ENCODE measurements at places on chromosomes 13 and 19. TPM values are rescaled to one million over a fixed set of nuclear protein-coding genes. Genes with fewer than 3 reads are reported as not detected.

DNA sequence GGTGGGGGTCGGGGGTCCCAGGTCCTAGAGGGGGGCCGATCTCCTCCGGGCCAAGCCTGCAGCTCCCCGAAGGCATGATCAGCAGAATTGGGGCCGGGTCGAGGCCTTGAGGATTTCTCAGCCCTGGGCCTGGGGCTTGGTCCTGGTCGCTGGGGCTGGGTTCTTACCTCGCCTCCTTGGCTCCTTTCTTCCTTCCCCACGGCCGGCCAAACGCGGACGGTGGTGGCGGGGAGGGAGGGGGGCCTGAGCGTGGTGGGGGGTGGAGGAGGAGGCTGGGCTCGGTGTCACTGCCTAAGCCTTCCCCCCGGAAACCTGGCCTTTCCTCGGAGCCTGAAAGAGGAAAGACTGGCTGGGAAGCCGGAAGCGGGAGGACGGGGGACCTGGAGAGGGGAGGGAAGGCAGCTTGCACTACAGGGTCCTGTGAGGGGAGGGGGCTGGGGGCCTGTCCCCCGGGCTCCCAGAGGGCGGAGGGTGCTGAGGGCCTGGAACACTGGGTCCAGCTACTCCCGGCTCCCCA is at the start of gene ZNF579:
Gene ZNF579, minus strand, starts transcription at position 221 of the 517 bp plus-strand sequence. CDS start 1,209 bp downstream, outside the sequence.
- peak within 1 kb of the TSS; percentile 93 for H3K4me3 ChIP-seq
- H3K4me1 ChIP-seq = peaks cover 3% of the 10 kb centered on the region
- H3K27ac ChIP-seq = peak within 1 kb of the TSS; percentile 97
- H3K36me3 ChIP-seq = peaks cover 5% of the 10 kb centered on the region
- peak; percentile 89 for DNase-seq

DNA sequence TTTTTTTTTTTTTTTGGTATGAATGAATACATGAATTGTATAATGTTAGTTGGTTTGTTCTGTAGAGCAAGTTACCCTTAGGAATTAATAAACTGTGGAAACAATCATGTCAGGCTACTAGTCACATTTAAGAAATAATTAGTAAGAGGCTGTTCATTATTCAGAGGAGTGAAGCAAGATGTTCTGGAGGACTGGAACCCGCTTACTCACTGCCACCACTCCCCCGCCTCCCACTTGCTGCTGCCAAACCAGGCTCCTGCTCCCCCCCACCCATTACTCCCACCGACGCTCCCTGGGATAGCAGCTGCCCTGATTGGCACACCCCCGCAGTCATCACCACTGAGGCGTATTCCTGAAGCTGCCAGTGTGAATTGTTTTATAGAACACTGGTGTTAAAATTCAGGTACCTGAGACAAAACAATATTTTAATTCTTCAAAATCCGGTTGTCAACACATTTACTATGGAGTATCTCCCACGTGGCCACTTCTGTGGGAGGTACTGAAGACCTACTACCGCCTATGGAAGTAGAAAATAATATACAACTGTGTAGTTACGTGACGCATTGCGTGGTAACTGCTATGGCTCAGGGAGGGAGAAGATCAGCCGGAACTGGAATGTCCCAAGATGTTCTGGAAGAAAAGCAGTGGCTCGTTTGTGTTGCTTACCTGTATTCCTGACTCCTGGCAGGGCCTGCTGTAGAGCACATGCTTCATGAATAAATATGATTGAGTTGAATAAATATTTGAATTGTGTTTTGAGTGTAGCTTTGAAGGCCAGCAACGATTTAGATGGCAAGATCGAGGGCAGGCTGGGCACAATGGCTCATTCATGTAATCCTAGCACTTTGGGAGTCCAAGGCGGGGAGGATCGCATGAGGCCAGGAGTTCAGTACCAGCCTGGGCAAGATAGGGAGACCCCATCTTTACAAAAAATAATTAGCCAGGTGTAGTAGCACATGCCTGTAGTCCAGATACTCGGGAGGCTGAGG is 1.7 kb downstream of the DPY19L3 start:
- no peaks in the 10 kb centered on the region for H3K27me3 ChIP-seq
- peak overlapping the region; percentile 99 for H3K27ac ChIP-seq
- DNase-seq = peak; percentile 63
- H3K4me3 ChIP-seq = no peak overlapping the region
- H3K4me1 ChIP-seq = peaks cover 18% of the 10 kb centered on the region

The CBY2 gene
- total RNA-seq = not detected

GRCh38 chr19:51821921-51822320 is 27.0 kb downstream of the FPR3 start:
- no peak for DNase-seq
- H3K27me3 ChIP-seq = no peaks in the 10 kb centered on the region
- no peak overlapping the region for H3K27ac ChIP-seq
- no peak overlapping the region for H3K4me3 ChIP-seq
- no peaks in the 10 kb centered on the region for H3K36me3 ChIP-seq
- no peaks in the 10 kb centered on the region for H3K4me1 ChIP-seq

- H3K36me3 ChIP-seq = no peaks in the 10 kb centered on the region
- H3K4me1 ChIP-seq = no peaks in the 10 kb centered on the region
- H3K4me3 ChIP-seq = no peak overlapping the region
- DNase-seq = no peak
- no peaks in the 10 kb centered on the region for H3K27me3 ChIP-seq
Measured at GRCh38 chr13:62280590-62280989, 864.9 kb upstream of the PCDH20 start.

DNA sequence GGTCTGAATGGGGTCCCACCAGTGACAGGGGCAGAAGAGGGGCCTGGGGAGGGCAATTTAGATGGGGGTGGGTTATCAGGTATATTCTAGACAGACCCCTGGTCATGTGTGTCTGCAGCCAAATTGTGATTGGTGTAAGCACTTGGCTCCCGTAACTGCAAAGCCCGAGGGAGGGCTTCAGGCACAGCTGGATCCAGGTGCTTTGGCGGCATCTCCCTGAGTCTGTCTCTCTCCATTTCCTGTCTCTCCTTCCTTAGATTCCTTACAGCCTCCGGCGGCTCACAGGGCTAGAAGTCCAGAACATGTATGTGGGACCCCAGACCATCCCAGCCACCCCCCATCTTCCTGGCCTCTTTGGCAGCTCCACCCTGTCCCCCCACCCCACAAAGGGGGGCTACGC is 31.4 kb downstream of the DHX34 start:
- no peak overlapping the region for H3K4me3 ChIP-seq
- H3K27ac ChIP-seq = no peak overlapping the region
- peaks cover 52% of the 10 kb centered on the region for H3K36me3 ChIP-seq
- H3K4me1 ChIP-seq = peaks cover 8% of the 10 kb centered on the region
- no peaks in the 10 kb centered on the region for H3K27me3 ChIP-seq

GRCh38 chr13:111049791-111050538 is 65.1 kb upstream of the ARHGEF7 start:
- H3K27ac ChIP-seq = no peak overlapping the region
- peaks cover 11% of the 10 kb centered on the region for H3K4me1 ChIP-seq
- no peaks in the 10 kb centered on the region for H3K27me3 ChIP-seq
- H3K4me3 ChIP-seq = no peak overlapping the region
- DNase-seq = peak; percentile 41
- no peaks in the 10 kb centered on the region for H3K36me3 ChIP-seq

GRCh38 chr13:24452044-24452443 is 60.5 kb downstream of the PARP4 start:
- H3K27me3 ChIP-seq = no peaks in the 10 kb centered on the region
- no peak for DNase-seq
- H3K36me3 ChIP-seq = peaks cover 51% of the 10 kb centered on the region

- H3K36me3 ChIP-seq = peaks cover 28% of the 10 kb centered on the region
- no peaks in the 10 kb centered on the region for H3K27me3 ChIP-seq
- H3K4me1 ChIP-seq = peaks cover 19% of the 10 kb centered on the region
- peak within 1 kb of the TSS; percentile 100 for H3K27ac ChIP-seq
- H3K4me3 ChIP-seq = peak within 1 kb of the TSS; percentile 72
Measured at GRCh38 chr19:2255982-2256685, at the start of gene JSRP1. Gene JSRP1 (minus strand): TSS chr19:2256417. CDS start chr19:2255314, 1,103 bp downstream.

The DZIP1 gene
- total RNA-seq = 1.8 TPM

DNA sequence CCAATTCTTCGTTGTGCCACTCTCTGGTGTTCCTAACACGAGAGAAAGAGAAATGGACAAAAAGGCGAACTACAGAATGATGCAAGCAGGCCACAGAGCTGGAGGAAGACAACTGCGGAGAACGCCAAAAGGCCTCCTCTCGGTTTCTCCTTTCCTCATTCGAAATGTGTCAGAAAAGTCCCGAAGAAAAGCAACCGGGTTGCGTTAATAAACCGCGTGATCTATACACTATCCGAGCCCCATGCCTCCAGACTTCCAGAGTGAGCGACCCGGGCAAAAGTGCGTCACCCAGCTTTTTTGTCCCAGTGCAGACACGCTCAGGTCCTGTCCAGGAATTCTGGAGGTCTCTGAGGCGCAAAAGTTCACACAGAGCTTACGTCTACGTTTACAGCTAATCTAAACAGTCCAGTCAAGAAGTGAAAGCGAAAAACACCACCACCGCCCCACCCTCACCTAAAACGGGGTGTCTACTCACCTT is 413 bp downstream of the N4BP2L2 start:
- peaks cover 17% of the 10 kb centered on the region for H3K36me3 ChIP-seq
- peak; percentile 27 for DNase-seq

The CEBPA gene
- 50.7 TPM for total RNA-seq

The RYR1 gene
- total RNA-seq = 605 TPM

The ZNF787 gene
- 33.3 TPM for total RNA-seq

DNA sequence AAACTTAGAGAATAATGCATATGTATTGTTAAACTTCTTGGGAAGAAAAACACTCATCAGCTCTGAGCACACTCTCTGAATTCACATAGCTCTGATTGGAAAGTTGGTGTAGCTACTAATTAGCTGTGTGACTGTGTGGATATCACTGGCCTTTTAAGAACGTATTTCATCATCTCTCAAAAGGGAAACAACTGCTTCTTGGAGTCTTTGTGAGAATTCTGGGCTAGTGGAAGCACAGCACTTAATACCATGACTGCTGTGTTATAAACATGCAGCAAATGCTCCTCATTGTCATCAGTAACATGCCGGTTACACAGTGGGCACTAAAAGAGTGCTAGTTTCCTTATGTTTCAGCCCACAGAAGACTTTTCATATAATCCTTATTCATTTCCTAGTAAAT is 220.9 kb upstream of the CSNK1A1L start:
- no peak for DNase-seq
- no peak overlapping the region for H3K4me3 ChIP-seq
- H3K4me1 ChIP-seq = no peaks in the 10 kb centered on the region
- no peaks in the 10 kb centered on the region for H3K36me3 ChIP-seq

- H3K27ac ChIP-seq = peak within 1 kb of the TSS; percentile 74
- no peaks in the 10 kb centered on the region for H3K27me3 ChIP-seq
Measured at GRCh38 chr19:52922841-52923777, at the start of gene ZNF888. Gene ZNF888 (minus strand): TSS chr19:52923428. CDS start chr19:52917873, 5,555 bp downstream.

DNA sequence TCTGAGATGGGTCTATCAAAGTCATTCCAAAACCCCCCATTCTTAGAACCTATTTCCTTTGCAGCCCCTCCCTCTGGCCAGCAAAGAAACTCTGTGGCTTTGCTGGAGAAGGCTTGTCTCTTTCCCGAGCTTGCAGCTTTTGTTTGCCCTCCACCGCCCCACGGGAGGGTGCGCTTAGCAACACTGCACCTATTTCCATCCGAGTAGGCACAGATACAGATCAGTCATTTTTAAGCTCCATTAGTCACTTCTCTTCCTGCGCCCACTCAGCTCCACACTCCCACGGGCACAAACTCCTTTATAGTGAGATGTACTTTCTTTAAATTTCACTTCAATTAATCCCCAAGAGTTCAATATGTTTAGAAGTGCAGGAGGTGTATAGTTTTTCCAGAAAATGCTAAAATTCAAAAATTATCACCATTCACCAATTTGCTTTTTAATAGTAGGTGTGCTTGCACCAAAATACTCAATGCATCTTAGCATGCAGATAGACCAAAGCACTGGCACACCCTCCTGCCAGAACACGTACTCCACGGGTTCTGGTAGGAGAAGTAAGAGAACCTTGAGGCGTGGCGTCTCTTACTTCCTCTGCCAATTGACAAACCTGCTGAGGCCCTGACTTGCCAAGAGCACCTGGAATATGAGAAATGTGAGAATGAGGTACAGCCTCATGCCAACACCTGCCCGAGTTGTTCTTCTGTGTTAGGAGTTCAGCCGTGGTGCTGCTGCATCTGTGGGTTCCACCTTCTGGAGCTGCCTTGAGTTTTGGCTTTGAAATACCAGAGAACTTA is 183.7 kb downstream of the TEX29 start:
- DNase-seq = no peak
- H3K4me3 ChIP-seq = no peak overlapping the region
- no peaks in the 10 kb centered on the region for H3K4me1 ChIP-seq
- no peaks in the 10 kb centered on the region for H3K27me3 ChIP-seq
- H3K36me3 ChIP-seq = no peaks in the 10 kb centered on the region
- H3K27ac ChIP-seq = no peak overlapping the region

DNA sequence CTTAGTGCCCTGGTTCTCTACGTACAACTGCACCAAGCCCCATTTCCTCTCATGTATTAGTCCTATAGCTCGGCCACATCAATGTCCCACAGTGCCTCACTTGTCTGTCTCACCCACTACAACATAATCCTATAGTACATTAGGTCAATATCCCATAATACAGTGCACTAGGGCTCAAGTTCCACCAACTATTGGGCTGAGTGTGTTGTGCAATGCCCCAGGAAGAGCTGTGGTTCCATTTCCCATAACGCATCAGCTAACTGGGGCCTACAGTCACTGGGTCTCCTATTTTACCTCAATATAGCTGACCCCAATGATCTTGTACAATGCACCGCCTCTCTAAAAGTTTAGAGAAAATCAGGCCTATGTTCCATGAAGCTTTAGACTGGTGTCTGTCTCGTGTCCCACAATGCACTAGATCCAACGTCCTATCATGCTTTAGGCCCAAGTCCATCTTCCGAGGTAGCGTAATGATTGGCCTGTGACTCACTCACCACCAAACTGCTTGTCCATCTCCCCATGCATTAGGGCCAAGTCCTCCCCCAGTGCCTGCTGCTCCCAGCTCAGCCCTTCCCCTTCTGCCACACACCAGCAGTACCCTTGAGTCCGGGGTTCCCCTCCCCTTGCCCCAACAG is 21.8 kb downstream of the TSKS start:
- no peak for DNase-seq
- H3K4me3 ChIP-seq = no peak overlapping the region
- H3K4me1 ChIP-seq = no peaks in the 10 kb centered on the region
- H3K27ac ChIP-seq = no peak overlapping the region
- H3K27me3 ChIP-seq = no peaks in the 10 kb centered on the region
- H3K36me3 ChIP-seq = no peaks in the 10 kb centered on the region

DNA sequence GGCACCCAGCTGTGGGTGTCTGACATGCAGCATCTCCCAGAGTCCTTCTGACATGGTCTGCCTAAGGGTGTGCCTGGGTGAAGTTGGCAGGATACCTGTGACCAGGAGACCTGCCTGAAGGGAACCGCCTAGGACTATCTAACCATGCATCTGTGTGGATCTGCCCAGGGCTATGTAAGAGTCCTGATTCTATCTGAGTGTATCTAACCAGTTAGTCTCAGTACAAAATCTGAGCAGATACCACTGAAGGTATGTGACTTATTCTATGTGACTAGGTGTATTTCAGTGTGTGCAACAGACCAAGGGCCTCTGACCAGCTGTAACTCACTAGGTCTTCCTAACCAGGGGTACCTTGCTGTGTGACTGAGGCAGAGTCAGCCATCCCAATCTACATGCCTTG is 28.2 kb upstream of the FBL start:
- H3K27me3 ChIP-seq = no peaks in the 10 kb centered on the region
- H3K4me3 ChIP-seq = no peak overlapping the region
- no peak overlapping the region for H3K27ac ChIP-seq
- no peaks in the 10 kb centered on the region for H3K4me1 ChIP-seq
- H3K36me3 ChIP-seq = no peaks in the 10 kb centered on the region

GRCh38 chr19:35347171-35347929 is at the start of gene FFAR1:
Gene FFAR1 (plus strand): TSS chr19:35347902. CDS start chr19:35351552, 3,650 bp downstream.
- no peaks in the 10 kb centered on the region for H3K36me3 ChIP-seq
- H3K27me3 ChIP-seq = no peaks in the 10 kb centered on the region
- no peaks in the 10 kb centered on the region for H3K4me1 ChIP-seq

- H3K4me1 ChIP-seq = no peaks in the 10 kb centered on the region
- H3K27me3 ChIP-seq = peaks cover 3% of the 10 kb centered on the region
- DNase-seq = no peak
- H3K27ac ChIP-seq = no peak overlapping the region
- H3K36me3 ChIP-seq = no peaks in the 10 kb centered on the region
Measured at GRCh38 chr13:25394402-25395060, 22.8 kb downstream of the ATP8A2 start.

Measured in psoas muscle (tissue), 8 donors.